ENCODE measurements at places on chromosomes 1 and 21.

DNA sequence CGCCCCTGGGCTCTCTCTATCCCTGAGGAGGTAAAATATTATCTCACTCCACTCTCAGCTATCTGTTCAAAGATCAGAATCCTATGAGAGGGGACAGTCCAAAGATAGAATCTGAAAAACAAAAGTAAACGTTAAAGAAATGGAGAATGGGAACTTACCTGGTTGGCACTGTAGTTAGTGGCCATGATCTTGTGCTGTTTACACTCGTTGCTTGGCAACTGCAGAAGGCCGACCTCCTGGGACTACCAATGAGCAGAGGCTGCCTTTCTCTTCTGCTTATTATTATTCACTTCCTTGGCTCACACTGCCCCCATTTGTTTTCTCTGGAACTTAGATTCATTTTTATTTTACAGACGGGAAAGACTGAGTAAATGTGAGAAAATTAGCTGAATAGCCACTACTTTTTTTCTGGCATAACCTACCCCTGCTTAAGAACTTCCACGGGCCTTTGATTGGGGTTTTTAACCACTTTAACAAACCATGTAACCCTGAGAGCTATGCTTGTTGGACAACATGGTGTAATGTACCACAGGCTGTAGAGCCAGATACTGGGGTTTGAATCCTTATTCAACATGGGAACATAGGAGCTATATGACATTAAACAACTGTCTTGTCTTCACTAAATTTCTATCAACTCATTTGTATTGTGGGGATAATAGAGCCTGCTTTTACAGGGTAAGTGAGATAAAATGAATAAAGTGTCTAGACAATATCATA, at the start of gene CFAP126:
Gene CFAP126, minus strand, starts transcription at position 193 of the 717 bp plus-strand sequence. Its CDS starts 8 bp downstream, at position 185.
- peak; percentile 57 for DNase-seq

DNA sequence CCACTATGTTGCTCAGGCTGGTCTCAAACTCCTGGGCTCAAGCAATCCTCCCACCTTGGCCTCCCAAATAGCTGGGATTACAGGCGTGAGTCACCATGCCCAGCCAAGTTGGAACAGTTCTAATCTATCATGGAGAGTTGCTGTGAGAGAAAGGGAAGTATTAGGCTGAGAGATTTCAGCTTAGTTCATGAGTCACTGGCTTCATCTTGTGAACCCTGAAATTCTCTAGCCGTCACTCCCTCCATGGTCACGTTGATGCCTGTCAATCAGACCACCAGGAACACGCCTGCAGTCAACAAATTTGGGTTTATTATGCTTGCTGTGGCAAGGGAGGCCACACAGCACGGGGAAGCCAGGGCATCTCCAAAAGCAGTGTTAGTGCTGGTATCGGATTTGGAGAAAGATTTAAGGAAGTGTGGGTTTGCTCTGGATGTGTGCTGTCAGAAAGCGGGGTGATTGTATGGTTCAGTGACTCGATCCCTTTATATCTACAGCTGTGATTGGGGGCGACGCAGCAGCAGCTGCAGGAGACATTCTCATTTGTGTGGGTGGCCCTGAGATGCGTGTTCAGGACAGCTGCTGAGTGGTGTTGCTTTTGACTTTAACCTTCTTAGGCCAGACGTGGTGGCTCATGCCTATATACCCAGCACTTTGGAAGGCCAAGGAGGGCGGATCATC, 18.7 kb downstream of the UQCRHL start:
- no peak for DNase-seq

- no peak for DNase-seq
Measured at GRCh38 chr1:39103328-39104157, 77.4 kb downstream of the NDUFS5 start.

DNA sequence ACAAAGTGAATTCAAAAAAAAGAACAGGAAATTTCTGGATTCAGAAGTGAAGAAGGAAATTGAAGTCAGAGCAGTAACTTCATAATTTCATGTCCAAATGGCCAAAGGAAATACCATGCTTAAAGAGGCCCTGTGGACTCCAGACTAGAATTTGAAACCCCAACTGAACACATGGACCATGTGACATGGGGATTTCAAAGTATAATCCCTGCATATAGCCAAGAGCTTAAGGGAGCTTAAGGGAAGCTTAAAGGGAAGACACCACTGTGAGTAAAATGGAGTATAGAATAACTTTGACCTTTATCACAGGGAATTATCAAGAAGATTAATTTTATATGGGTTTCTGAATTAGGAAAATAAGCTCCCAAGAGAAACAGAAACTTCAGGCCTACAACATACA, 241.8 kb upstream of the POGK start:
- no peak for DNase-seq

- DNase-seq = no peak
Measured at GRCh38 chr1:46110521-46110920, 21.9 kb downstream of the PIK3R3 start.

GRCh38 chr1:200535605-200536004, 84.9 kb downstream of the KIF14 start:
- no peak for DNase-seq
